ENCODE measurements at places on chromosomes 6 and 20.

- no peak for DNase-seq
Observed at GRCh38 chr6:159935065-159935464, 33.8 kb upstream of the IGF2R start.

GRCh38 chr20:61288331-61288784 is 36.3 kb downstream of the CDH4 start:
- DNase-seq, result no peak

- peak; percentile 98 for DNase-seq
Observed at GRCh38 chr20:57620274-57620990, at the start of gene ZBP1. Gene ZBP1, minus strand, starts transcription at chr20:57620426. Its CDS starts 131 bp downstream, at chr20:57620295.

GRCh38 chr6:21840428-21840827 is 246.9 kb downstream of the SOX4 start:
- DNase-seq, result no peak

DNA sequence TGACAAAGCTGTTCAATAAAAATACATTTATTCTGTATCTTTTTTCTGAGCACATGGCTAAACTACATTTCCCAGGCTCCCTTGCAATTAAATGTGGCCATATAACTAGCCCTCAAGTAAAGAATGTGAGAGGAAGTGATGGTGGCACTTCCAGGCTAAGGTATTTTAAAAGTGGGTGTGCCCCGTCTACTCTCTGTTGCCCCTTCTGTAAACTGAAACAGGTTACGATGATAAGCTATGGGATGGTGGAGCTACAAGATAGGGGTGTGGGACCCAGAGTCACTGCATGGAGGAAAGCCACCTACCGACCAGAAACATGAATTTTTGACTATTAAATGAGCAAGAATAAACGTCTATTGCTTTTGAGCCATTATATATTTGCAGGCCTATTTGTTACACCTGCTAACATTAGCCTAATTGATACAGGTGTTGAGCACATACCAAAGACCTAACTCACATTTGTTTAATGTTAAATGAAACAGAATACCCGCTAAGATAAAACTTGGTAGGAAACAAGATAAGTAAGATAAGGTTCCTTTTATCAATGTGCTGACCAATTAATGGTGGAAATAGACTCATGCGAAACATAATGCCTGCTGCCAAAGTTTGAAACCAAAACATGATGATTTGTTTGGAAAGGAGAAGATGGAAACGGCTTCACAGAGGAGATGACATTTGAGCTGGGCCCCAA is 3.1 kb downstream of the FYN start:
- DNase-seq, result peak; percentile 39

GRCh38 chr20:35699957-35700624 is 886 bp downstream of the ROMO1 start:
- DNase-seq, result peak; percentile 13

DNA sequence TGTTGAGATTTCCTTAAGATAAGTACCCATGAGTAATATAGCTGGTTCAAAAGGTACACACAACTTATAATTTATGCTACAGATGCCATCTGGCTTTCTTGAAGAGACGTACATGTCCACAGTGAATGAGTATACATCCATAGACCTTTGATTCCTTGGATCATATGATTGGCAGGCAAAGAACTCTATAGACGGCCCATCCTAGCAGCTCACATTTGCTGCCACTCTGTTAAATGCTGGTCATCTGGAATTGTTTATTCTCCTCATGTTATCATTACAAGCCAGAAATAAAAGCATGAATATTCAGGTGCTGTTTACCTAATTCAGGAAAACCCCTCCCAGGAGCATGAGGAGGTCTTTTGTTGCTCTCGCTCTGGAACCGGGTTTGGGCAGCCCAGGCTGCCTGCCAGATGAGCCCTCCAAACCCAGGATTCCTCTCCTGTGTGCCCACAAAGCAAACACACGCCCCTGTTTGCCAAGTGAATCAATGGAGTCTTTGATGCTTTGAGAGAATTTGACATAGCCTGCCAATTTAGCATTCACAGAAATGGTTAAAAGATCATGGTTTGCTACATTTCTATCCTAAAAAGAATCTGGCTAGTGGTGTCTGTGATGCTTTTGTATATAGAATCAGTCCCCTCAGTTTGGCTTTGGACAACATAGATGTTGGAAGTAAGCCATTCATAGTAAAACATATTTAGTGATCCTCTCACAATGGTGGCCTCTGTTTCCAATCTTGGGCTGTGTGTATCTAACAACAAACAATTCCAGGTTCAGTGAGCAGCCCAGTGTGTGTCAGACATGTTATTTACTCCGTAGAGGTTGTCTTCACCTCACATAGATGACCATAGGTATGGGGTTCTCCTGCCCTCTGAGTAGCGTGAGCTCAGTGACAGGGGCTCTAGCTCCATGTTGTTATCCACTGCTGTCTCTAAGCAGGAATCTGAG is 17.5 kb upstream of the PLCG1 start:
- no peak for DNase-seq

- no peak for DNase-seq
Observed at GRCh38 chr6:79864001-79864400, 83.4 kb downstream of the ELOVL4 start.

Data from OCI-LY7 (cell line).